ENCODE measurements at places on chromosomes 11 and 22.

DNA sequence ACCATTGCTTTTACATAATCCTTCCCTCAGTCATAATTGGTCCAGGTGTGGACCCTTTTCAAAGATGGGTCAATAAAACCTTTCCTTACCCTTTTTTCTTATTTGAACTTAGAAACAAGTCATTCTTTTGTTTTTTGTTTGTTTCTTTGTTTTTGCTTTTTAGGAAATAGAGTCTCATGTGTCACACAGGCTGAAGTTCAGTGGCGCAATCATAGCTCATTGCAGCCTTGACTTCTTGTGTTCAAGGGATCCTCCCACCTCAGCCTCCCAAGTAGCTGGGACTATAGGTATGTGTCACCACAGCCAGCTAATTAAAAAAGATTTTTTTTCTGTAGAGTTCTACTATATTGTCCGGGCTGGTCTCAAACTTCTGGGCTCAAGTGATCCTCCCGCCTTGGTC lies 9.4 kb upstream of the PHOX2A start:
- no peak for DNase-seq

DNA sequence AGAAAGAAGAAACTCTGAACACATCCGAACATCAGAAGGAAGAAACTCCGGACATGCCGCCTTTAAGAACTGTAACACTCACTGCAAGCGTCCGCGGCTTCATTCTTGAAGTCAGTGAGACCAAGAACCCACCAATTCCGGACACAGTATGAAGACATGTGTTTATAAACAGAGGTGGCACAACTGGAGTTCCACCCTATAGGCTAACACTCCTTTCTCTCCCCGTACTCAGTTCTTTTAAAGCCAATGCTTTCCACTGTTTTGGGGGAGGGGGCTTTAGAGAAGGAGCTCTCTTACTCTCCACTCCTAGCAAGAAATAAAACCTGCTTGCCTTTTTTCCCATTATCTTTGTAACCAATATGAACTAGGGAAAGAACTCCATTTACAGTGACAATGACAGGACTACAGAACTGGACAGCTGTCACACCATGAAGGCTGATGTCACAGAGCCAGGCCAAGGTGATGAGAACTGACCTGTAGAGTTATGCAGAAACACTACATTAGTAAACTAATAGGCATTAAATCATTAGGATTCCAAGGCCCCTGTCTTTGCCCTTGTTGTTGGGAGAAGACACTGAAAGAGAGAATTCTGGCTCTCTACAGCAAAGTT lies 733 bp downstream of the TRIM5 start:
- DNase-seq: no peak

DNA sequence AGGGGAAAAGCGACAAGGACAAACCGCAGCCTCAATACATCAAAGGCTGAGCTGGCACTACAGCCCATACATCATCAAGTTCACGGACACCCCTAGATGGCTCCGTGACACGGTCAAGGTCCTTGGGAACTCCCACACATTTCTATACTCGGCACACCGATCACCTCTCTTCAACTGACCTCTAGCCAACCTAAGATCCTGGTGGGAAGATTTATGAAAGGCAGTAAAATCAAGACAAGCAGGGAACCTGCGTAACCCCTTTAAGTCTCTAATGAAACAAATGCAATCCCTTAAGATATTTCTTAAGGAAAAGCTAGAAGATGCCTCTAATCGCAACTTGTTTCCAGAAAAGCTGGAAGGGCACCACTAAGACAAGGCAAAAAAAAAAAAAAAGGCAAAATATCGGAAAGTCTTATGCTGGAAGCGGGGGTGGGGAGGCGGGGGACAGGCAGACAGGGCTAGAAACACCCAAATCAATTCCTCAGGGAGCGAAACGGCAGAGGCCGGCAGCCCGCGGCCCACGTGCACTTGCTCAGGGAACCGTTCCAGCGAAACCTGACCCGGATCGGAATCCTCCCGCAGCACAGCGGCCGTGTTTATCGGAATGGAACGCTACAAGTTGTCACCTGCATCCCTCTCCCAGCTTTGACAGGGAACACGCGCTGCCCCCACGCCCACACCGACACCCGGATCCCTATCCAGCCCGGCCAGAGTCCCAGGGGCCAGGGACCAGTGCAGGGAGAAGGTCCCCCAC lies 1.4 kb downstream of the ARHGAP20 start:
- DNase-seq: no peak

DNA sequence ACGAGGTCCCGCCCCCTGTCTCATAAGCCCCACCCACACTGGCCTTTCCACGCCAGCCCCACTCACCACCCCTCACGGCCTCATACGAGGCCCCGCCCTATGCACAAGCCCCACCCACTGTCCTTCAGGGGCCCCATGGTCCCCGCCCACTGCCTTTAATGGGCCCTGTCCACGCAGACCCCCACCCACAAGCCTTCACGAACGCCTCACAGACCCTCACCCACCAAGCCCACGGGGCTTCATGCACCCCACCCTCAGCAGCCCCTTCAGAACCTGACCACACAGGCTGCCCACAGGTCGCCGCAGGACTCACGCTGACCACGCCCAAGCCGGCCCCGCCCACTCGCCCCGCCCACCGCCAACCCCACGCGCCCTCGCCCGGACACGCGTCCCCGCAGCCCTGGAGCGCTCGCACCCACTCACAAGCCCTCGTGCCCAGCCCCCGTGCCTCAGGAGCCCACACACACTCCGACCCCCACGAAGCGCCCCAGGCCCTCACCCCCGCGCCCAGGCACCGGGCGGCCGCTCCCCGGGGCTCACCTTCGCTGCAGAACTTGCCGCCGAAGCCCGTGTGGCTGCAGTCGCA lies 10.5 kb downstream of the NRXN2 start:
- no peak for DNase-seq

DNA sequence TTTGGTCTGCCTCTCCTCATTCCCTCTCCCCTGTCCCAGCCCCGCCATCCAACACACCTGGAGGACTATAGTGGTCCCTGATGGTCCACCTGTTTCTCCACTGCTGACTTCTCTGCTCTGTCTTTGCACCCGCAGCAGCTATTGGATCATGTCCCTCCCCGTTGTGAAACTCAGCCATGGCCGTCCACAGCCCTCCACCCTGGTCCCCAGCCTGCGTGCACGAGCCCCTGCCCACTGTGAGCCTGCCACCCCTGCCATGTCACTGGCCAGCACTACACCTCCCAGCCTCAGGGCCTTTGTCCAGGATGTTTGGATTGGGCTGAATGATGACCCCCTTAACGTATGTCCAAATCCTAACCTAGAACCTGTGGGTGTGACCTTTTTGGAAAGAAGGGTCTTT lies 47.7 kb upstream of the SMIM38 start:
- no peak for DNase-seq

DNA sequence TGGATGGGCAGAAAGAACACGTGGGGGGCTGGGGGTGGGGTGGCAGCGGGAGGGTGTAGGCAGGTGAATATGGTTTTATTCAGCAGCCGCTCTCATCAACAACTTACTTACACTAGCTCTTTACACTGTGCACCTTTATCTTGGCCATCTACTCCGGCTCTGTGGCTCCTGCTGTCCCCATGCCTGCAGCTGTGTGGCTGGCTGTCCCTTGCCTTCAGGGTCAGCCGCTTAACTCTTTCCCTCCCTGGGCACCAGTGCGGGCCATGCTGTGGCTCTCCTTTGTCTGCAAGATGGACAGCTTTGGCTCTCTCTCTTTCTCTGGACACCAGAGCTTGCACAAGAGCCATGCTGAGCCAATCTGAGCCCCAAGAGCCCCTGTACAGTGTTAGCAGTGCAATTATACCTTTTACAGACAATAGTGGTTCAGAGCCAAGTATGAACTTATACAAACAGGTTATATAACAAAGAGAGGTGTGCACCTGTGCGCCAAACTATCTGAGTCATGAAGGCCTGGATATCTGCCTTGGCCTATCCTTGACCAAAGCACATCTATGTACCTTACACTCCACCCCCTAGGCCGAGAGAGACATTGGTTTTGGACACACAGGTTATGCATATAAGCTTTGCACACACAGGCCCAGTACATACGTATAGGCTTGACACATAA lies 94.3 kb upstream of the CTSC start:
- no peak for DNase-seq

DNA sequence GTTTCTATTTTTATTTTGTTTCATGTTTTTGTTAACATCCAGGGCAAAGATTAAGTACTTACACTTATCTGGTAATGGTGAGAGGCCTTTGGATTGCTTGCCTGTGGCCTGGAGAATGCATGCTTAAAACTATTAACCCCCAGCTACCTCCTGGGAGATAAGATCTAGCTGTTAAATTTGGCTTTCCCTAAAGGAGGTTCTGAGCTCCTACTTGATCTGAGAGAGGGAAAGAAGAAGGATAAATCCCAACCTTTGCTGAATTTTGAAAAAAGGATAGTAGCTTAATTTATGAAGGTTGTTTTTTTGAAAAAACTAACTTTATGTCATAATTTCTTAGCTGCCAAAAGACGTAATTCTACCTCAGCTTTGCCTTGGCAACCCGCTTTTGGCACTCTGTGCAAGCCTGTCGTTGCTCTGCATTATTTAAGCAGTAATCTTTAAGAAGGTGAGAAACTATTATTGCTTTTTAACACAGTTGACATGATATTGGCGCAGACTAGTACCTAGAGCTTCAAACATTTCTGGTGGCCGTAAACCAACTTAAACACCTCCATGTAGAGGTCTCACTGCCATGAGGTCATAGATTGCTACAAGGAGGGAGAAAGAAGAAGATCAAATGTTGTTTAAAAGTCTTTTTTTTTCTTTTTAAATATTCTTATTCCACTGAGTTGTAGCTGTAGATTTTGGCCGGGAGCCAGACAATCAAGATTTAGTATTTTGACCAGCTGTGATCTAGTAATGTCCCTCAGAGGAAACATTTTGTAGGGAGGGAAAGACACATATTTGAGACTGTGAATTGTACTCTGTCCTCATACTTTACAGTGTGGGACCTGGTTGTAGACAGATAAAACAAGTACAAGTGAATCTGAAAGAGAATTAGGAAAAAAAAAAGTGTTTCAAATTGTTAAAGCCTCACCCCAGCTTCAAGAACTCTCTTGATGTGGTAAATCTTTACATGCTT lies 74.4 kb downstream of the WNT11 start:
- DNase-seq: no peak

GRCh38 chr22:30127749-30128166 lies 47.5 kb downstream of the HORMAD2 start:
- no peak for DNase-seq

DNA sequence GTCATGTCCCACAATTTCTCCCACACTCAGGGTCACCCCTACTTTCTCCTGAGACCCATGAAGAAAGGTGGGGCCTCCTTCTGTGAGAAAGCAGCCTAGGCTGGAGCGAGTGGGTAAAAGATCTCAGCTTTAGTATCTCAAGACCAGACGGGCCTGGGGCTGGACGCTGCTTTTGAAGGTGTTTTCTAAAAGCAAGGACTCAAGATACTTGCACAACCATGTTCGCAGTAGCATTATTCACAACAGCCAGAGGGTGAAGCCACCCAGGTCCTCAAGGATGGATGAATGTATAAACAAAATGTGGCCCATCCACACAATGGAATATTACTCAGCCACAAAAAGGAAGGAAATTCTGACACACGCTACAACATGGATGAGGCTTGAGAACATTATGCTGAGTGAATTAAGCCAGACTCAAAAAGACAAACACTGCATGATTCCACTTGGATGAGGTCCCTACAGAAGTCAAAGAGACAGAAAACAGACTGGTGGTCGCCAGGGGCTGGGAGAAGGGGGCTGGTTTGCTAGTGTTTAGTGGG lies 10.6 kb downstream of the SHANK2 start:
- DNase-seq: no peak

DNA sequence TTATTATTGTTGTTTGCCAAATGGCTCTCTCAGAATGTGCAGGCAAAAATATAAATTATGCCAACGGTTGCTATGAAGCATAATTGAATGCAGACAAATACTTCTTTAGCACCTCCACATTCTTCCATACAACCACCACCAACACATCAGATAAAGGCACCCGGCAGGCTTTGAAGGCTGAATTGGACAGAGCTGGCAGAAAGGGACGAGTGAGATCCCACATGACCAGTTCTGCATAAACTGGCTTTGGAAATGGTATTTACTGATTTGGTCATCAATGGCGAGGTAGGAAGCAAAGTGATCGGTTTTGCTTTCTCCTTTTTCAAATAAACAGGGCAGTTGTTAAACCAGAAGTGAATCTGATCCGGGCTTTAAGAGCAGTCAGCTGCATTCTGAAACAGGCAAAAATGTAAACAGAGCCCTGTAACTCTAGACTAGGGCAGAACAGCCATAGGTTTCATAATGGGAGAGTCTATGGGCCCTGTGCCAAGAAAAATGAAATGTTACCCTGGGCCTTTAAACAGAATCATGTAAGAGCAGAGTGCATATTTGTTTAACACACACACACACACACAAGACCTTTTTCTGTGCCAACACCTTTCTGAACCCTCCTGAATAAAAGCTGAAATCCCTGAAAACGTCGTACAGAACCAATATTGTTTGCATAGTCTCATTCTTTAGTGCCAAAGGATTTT lies 97.7 kb downstream of the MPPED2 start:
- DNase-seq: peak; percentile 79

DNA sequence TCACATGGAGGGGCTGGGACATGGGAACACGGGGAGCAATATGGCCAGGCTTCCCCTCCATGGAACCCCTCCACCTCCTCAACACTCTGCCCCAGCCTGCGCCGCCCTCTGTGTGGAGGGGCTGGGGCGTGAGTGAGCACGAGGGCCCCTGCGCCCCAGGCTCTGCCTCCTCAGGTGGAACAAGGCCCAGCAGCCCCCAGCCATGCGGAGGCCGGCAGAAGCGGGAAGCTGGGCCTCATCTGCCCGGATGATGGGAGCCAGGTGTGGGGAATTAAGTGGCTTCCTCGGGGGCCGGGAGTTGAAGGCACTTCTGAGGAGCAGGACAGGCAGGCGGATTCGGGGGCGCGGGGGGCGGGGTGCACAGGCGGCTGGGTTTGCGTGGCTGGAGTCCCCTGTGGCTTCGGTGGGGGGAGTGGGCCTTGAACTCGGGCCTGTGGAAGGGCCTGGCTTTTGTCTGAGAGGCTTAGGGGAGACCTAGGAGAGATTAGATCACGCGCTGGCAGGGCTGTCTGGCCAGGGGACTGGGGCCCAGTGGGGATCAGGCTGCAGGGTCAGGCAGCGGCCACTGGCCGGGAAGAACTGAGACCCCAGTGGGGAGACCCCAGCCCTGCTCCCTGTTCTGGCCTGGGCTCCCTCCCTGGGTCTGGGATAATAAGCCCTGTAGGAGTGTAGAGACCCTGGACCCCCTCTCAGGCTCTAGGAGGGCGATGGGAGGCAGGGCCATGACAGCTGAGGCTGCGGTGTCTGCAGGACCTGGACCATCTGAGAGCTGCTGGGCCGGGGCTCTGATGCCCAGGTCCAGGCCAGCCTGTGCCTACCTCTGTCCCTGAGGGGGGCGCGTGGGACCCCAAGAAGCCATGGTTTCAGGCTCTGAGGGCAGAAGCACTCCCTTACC lies 13.3 kb downstream of the PRR33 start:
- DNase-seq: no peak

DNA sequence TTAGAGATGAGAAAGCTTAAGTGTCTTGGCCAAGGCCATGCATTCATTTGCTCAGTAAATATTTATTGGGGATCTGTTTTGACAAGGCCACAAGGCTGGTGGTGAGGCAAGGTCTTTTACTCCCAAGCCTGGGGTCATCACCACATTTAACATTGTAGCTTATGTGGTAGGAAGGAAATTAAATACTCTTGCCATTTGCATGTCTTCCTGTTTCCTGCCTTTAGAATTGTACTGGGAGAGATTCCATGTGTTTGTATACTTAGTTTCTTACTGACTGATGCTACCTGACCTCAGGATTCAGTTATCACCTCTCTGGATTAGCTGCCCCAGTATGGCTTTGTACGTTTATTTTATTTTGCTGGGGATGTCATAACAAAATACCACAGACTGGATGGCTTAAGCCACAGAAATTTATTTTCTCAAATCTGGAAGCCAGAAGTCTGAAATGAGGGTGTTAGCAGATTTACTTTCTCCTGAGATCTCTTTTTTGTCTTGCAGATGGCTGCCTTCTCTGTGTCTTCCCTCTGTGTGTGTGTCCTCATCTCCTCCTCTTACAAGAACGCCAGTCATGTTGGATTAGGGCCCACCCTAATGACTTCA lies 44.8 kb downstream of the SPECC1L start:
- no peak for DNase-seq
